T-helper 9 cell (primary cell): ENCODE measurements at places on chromosomes 16 and 17.

GRCh38 chr17:71919186-71919585, 201.6 kb upstream of the SOX9 start:
- no peak for DNase-seq

DNA sequence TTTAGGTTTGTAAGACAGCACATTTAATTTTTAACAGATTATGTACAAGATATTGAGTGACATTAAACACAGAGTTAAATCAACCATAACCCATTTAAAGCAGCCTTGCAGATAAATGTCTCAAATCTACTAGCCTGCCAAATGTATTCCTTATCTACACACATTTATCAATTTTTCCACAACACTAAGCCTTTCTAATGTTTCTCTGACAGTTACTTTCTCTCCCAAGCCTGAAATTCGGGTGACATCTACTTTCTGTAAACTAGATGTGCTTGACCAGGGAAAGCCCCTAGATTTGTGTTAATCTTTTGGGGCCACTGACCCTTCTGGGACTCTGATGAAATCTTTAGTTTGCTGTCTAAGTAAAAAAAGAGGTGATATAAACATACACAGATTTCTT, 69.0 kb downstream of the CDH13 start:
- DNase-seq: no peak

DNA sequence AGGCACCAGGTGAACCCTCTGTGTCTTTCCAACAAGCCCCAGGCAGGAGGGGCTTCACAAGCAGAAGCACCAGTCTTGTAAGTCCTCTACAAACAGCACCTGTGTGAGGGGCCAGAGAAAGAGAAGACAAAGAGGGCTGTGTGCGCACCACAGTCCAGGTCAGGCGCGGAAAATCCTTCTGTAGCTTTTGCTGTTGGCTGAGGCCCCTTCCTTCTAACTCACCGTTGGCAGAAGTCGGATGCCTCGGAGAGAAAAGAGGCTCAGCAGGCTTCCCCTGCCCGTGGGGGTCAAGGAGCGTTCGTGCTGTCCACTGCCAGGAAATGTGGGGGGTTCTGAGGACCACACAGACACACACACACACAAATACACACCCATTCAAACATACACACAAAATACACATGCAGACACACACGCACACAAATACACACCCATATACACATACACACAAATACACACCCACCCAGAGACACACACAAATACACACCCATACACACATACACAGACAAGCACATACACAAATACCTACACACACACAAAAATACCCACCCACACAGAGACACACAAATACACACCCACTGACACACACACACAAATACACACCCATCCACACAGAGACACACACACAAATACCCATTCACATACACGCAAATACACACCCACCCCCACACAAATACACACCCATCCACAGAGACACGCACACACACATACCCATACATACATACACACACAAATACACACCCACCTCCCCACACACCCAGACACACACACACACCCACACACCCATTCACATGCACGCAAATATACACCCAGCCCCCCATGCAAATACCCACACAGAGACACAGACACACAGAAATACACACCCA, 6.8 kb downstream of the ZG16B start:
- no peak for DNase-seq

DNA sequence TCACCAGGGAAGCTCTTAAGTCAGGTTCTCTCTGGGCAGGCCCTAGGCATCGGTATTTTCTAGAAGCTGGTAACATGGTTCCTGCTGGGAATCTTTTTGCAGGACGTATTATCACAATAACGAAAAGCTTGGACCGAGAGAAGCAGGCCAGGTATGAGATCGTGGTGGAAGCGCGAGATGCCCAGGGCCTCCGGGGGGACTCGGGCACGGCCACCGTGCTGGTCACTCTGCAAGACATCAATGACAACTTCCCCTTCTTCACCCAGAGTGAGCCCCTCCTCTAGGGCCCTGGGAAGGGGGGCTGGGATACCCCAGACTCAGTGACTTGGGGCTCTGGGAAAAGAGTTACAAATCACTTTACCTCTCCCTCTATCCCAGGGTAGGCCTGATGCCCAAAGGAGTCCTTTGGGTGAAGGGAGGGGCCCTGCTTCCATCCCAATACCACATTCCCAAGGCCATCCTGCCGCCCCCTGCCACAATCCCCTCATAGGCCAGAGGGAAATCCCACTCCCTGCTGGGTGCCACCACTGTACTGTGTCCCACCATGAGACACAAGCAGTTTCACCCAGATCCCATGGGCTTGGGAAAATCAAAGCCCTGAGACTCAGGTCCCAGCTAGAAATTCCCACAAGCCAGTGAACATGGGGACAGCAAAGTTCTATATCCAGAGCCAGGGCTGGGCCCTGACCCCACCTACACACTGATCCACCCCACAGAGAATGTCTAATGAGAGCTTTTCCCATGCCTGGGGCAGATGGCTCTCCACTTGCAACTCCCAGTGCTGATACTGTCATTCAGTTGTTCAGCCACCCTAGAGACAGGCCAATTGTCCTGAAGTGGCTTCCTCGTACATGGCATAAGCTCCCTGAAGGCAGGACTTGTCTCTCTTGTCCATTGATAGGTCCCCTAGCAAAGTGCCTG, 23.0 kb downstream of the CDH5 start:
- no peak for DNase-seq

GRCh38 chr17:17150448-17150800, 55.7 kb downstream of the PLD6 start:
- no peak for DNase-seq

DNA sequence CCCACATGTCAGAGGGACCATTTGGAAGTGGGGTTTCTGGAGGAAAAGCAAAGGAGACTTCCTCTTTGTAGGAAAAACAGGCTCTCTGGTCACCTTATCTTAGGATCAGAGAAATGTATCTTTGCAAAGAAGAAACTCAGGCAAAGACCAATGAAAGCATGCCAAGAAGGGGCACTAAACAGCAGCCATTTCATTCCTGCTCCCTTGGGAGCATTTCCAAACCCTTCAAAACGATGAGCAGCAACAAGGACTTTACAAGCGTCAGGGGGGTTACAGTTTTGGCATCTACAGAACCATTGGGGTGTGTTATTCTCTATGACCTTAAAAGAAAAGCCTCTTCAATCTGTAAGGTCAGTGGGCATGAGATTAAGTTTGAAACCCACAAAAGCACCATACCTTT, 122.8 kb downstream of the SMG6 start:
- no peak for DNase-seq

- peak; percentile 48 for DNase-seq
These were observed 11.8 kb upstream of the SLFN13 start for GRCh38 chr17:35460354-35460851.

- DNase-seq: peak; percentile 46
These were observed 5.9 kb downstream of the CTF1 start for GRCh38 chr16:30902029-30902972.
